ENCODE measurements at places on chromosomes 4 and X.

GRCh38 chrX:2426289-2426882, 74.4 kb downstream of the DHRSX start:
- no peak for DNase-seq

DNA sequence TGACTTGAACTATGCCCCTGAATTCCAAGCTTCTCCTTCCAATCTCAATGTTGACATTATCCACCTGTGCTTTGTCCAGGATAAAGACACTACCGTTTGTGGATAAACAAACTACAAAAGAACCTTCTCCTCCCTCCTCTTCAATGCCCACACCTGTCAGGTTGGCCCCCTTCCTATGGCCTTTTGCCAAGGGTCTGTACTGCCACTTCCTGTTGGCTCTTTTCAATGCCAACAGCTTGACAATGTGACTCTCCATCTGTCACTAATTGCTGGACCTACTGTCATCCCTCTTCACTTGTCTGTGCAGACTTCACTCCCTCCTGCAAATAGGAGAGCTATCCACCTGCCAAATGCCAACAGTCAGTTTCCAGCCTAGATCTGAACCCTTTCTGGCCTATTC, 35.8 kb upstream of the MID1 start:
- DNase-seq, result no peak

GRCh38 chrX:139929876-139930275, 3.0 kb downstream of the ATP11C start:
- DNase-seq, result peak; percentile 13

- DNase-seq, result no peak
Observed at GRCh38 chrX:67574696-67575095, 30.9 kb downstream of the AR start.

GRCh38 chrX:31070057-31070468, 1.8 kb downstream of the FTHL17 start:
- peak; percentile 31 for DNase-seq

GRCh38 chr4:72924814-72925213, 144.7 kb downstream of the COX18 start:
- no peak for DNase-seq

DNA sequence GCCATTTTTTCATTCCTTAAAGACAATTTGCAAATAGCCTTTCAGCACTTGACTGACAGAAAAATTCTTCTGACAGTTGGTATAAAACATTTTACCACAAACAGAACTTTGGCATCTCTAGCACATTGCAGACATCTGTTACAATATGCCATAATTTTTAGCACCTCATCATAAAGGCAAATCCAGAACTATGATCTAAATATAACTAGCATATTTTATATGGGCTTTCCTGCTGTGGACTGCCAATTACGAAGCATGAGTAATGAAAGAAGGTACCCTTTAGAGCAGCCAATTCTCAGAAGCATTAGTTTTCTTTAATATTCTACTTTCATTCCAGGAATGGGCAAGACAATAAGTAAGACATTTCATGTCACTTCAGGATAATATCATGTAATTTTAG, 647.4 kb upstream of the GALNT7 start:
- no peak for DNase-seq

GRCh38 chrX:97524997-97525396, 641.3 kb downstream of the RPA4 start:
- no peak for DNase-seq

- DNase-seq, result no peak
Observed at GRCh38 chr4:101190751-101191150, 156.6 kb downstream of the PPP3CA start.

GRCh38 chr4:11791797-11792196, 363.1 kb upstream of the HS3ST1 start:
- DNase-seq, result no peak

GRCh38 chr4:168724243-168724642, 227.4 kb downstream of the PALLD start:
- DNase-seq, result no peak

- no peak for DNase-seq
Observed at GRCh38 chrX:7076245-7076661, 71.3 kb upstream of the STS start.

DNA sequence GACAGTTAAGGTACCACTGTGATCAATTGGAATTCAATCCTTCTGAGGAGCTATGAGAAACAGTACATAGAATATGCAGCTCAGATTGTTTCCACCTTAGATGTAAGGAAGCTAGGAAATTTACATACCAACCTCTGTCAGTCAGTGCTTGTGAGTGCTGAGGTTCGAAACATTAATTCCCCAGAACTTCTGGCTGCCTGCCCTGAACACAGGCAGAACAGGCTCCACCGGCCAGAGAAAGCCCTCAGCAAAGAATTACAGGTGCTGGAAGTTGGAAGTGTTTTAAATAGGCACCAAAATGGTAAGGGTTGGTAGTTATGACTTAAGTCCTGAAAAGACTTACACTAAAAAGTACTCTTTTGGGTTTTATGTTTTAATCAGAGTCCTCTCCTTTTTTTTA, 651.8 kb downstream of the C4orf33 start:
- no peak for DNase-seq

DNA sequence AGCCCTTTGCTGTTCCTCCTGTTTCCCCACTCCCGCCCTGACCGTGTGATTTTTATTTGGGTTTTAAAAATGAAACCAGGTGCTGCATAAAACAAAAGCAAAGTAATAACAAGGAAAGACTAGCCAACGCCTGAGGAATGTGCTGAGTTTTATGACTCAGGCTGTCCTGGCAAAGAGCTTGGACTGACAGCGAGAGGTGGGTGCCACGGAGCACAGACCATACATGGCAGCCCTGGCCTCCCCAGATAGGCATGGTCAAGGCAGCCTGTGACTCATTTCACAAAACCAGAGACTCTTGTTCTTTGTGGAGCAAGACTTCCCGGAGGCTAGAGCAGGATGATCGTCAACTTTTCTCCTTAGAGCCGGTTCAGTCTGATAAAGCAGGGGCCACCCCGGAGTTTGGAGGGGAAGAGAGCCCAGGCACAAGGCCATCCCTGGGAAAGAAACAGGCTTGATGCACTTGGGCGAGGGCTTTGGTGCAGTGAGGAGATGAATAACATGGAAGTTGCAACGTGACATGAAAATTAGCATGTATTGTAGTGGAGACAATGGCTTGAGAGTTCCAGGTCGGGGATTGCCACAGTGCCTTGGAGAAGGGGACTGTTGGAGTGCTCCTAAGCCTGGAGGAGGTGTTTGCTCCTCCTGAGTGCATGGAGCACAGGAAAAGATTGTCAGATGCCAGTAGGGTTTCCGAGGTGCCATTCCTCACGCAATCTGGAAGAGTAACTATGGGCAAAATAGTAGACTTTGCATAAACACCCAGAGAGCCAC, 54.8 kb downstream of the C4orf51 start:
- peak; percentile 76 for DNase-seq

DNA sequence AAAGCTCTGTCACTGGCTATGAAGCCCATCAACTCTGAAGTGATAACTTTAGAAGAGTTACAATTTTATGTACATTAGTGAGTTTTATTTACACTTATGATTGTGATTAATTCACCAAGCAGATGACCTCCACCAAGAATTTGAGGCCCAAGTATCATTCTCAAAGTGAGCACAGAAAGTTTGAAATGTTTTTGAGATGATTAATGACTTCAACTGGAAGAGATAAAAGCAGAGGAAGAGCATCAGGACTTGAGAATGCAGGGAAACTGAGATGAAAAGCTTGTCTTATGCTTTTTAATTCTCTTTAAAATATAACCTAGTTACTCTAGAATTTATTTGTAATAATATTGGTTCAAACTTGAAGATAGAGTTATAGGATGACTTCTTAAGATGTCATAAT, 112.8 kb upstream of the H2AZ1 start:
- no peak for DNase-seq

- DNase-seq, result peak; percentile 44
Observed at GRCh38 chr4:94304365-94304971, 38.2 kb downstream of the HPGDS start.

DNA sequence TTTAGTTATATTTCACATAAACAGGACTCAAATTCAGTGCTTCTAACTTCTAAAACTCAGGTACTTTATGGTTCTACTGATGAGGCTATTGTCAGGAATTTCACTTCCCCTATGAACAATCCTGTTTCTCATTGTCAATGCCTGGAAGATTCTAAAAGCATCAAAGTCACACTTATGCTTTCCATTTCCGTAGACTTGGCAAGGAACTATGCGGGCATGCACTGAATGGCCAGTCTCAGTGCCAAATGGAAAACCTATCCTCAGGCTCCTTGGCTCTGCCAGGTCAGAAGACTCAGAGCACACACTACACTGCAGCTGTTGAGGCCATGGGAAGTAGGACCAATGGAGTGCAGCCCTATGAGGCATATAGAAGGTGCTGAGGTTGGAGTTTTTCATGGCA, 97.0 kb upstream of the PTPN13 start:
- DNase-seq, result no peak

GRCh38 chr4:85939595-85939994, 420.3 kb downstream of the MAPK10 start:
- DNase-seq, result no peak

GRCh38 chr4:26365537-26366150, 44.8 kb downstream of the RBPJ start:
- no peak for DNase-seq

Data from activated CD4-positive, alpha-beta T cell treated with anti-CD3 and anti-CD28 coated beads, Interleukin-2, Interleukin-6, amounts not matched to agents 100 ng/mL and 50 ng/mL, durations not matched to agents 16 hours and 8 hours (primary cell).